ENCODE measurements at places on chromosomes 4 and X.

- no peaks in the 10 kb centered on the region for H3K36me3 ChIP-seq
- no peaks in the 10 kb centered on the region for H3K4me1 ChIP-seq
- H3K27ac ChIP-seq: no peak overlapping the region
These were observed 8.5 kb upstream of the NXF3 start for GRCh38 chrX:103101299-103102042.

GRCh38 chr4:15891312-15891711 is 47.2 kb downstream of the FGFBP1 start:
- H3K36me3 ChIP-seq: no peaks in the 10 kb centered on the region
- H3K4me1 ChIP-seq: peaks cover 4% of the 10 kb centered on the region
- H3K27ac ChIP-seq: no peak overlapping the region

GRCh38 chr4:109990261-109991257 is 77.9 kb downstream of the EGF start:
- no peak overlapping the region for H3K27ac ChIP-seq
- H3K36me3 ChIP-seq: no peaks in the 10 kb centered on the region
- no peak for DNase-seq
- no peak overlapping the region for H3K4me3 ChIP-seq
- H3K27me3 ChIP-seq: peaks cover 21% of the 10 kb centered on the region

DNA sequence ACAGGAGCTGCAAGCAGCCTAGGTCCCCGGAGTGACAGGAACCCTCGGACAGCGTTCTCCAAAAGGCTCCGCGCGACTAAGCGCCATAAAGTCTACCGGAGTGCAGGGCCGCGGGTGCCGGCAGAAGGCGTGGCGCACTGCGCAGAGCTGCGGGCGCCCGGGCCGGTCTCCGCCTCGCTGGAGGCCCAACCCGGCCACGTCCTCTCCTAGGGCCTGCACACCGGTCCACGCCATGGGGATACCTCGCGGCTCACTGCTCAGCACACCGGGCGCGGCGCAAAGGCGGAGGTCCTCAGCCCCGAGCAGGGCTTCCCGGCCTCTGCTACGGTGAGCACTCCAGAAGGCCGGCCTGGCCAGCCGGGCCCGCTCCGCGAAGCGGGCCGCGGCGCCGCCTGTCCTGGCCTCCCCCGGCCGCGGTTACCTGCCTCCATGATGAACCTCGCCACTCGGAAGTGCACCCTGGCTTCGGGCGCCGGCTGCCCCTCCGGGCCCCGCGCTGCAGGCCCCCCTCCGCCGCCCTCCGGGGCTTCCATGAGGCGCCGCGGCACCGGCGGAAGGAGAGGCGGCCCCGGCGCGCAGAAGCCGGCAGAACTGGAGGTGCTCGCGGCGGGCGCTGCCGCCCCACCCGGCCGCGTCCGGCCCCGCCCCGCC is at the start of gene CCNQ:
CCNQ (minus strand) TSS at position 599 of the 651 bp plus-strand sequence; CDS start at position 533, 66 bp downstream.
- DNase-seq: peak; percentile 67
- H3K27ac ChIP-seq: peak within 1 kb of the TSS; percentile 74
- H3K4me1 ChIP-seq: peaks cover 29% of the 10 kb centered on the region
- peaks cover 39% of the 10 kb centered on the region for H3K27me3 ChIP-seq
- peaks cover 31% of the 10 kb centered on the region for H3K36me3 ChIP-seq

GRCh38 chr4:53101191-53101581 is 239.1 kb downstream of the RASL11B start:
- H3K4me3 ChIP-seq: no peak overlapping the region
- no peaks in the 10 kb centered on the region for H3K27me3 ChIP-seq
- peaks cover 66% of the 10 kb centered on the region for H3K36me3 ChIP-seq
- peaks cover 24% of the 10 kb centered on the region for H3K4me1 ChIP-seq
- DNase-seq: no peak

- H3K27ac ChIP-seq: no peak within 1 kb of the TSS
- H3K4me1 ChIP-seq: peaks cover 8% of the 10 kb centered on the region
- H3K27me3 ChIP-seq: peaks cover 72% of the 10 kb centered on the region
- peak within 1 kb of the TSS; percentile 46 for H3K4me3 ChIP-seq
- H3K36me3 ChIP-seq: no peaks in the 10 kb centered on the region
- peak; percentile 33 for DNase-seq
These were observed at the start of gene MGAT4D for GRCh38 chr4:140497747-140498636. Gene MGAT4D (minus strand): TSS chr4:140498293. CDS start chr4:140498222, 71 bp downstream.

DNA sequence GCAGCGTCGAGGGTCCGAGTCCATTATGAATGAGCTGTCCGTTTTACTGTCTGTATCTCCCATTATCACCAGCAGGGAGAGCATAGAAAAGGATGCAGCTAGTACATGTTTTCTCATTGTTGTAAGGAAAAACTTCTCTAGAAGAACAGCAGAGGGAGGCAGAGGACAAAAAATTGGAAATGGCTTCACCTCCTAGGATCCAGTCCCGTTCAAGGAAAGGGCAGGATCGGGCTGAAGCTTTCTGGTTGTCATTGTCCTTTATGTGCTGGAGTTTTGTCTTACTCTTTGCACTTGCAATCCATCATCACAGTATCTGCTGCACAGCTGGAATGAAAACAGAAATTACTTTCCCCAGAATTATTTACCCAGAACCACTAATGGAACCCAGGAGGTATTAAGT is 14.7 kb downstream of the NDP start:
- peaks cover 72% of the 10 kb centered on the region for H3K27me3 ChIP-seq
- DNase-seq: no peak
- no peak overlapping the region for H3K4me3 ChIP-seq
- peaks cover 5% of the 10 kb centered on the region for H3K4me1 ChIP-seq
- H3K36me3 ChIP-seq: no peaks in the 10 kb centered on the region

- H3K27ac ChIP-seq: no peak overlapping the region
- peaks cover 17% of the 10 kb centered on the region for H3K4me1 ChIP-seq
- H3K36me3 ChIP-seq: no peaks in the 10 kb centered on the region
- H3K27me3 ChIP-seq: peaks cover 6% of the 10 kb centered on the region
- H3K4me3 ChIP-seq: no peak overlapping the region
- DNase-seq: no peak
These were observed 8.5 kb downstream of the CNKSR2 start for GRCh38 chrX:21382715-21383114.

- no peak for DNase-seq
- H3K36me3 ChIP-seq: peaks cover 83% of the 10 kb centered on the region
These were observed 226.8 kb downstream of the CAMK2D start for GRCh38 chr4:113534711-113535110.

- DNase-seq: no peak
- peak overlapping the region; percentile 84 for H3K27ac ChIP-seq
- H3K27me3 ChIP-seq: peaks cover 73% of the 10 kb centered on the region
- peak overlapping the region; percentile 27 for H3K4me3 ChIP-seq
- peaks cover 87% of the 10 kb centered on the region for H3K4me1 ChIP-seq
These were observed 35.8 kb upstream of the FAM9C start for GRCh38 chrX:13080128-13080795.

DNA sequence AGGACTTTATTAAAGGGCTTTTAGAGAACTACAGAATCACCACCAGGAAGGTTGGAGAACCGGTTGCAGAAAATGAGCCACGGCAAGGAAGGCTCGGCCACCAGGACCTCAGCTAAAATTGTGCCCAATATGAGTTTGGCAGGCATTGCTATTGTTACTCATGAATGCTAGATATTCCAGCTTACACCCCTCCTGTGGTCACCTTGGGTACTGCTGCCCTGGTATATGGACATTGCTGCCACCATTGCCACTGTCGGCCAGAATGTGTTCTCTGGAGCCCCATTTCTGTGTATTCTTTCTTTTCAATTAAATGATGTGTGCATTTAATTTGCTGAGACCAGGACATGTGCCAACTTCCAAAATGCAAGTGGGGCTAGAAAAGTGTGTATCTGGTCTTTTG is 626.7 kb upstream of the BOD1L1 start:
- H3K4me1 ChIP-seq: no peaks in the 10 kb centered on the region
- no peak overlapping the region for H3K27ac ChIP-seq
- H3K4me3 ChIP-seq: no peak overlapping the region

- no peak for DNase-seq
- H3K27me3 ChIP-seq: peaks cover 2% of the 10 kb centered on the region
- no peak overlapping the region for H3K4me3 ChIP-seq
- H3K4me1 ChIP-seq: no peaks in the 10 kb centered on the region
- no peak overlapping the region for H3K27ac ChIP-seq
These were observed 830.8 kb upstream of the POU3F4 start for GRCh38 chrX:82677286-82677685.

- peak overlapping the region; percentile 90 for H3K4me3 ChIP-seq
- peak overlapping the region; percentile 20 for H3K27ac ChIP-seq
- no peak for DNase-seq
- H3K36me3 ChIP-seq: peaks cover 19% of the 10 kb centered on the region
These were observed 1.8 kb downstream of the CCDC22 start for GRCh38 chrX:49237060-49237459.

GRCh38 chr4:108426493-108426892 is 193.9 kb upstream of the RPL34 start:
- peak overlapping the region; percentile 4 for H3K4me3 ChIP-seq
- DNase-seq: no peak
- peak overlapping the region; percentile 89 for H3K27ac ChIP-seq
- peaks cover 37% of the 10 kb centered on the region for H3K4me1 ChIP-seq
- H3K27me3 ChIP-seq: no peaks in the 10 kb centered on the region

DNA sequence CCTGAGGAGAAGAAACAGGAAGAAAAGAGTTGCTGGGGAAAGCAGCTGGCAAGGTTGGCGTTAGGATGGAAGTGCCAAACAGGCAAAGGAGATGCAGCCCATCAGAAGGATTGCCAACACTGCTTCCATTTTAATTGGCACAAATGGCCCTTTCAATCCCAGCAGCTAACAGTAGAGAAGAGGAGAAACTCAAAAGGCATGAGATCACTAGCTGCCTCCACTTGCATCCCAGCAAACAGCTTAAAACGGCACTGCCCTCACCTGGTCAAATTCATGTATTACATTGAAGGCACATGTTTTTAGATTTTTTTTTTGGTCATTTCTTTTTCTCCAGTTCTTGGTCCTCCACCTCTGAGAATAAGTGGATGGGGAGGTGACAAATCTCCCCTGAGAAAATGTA is 14.9 kb upstream of the LOC101059915 start:
- H3K4me1 ChIP-seq: peaks cover 20% of the 10 kb centered on the region
- H3K4me3 ChIP-seq: no peak overlapping the region
- DNase-seq: no peak
- peaks cover 38% of the 10 kb centered on the region for H3K27me3 ChIP-seq
- H3K36me3 ChIP-seq: no peaks in the 10 kb centered on the region

DNA sequence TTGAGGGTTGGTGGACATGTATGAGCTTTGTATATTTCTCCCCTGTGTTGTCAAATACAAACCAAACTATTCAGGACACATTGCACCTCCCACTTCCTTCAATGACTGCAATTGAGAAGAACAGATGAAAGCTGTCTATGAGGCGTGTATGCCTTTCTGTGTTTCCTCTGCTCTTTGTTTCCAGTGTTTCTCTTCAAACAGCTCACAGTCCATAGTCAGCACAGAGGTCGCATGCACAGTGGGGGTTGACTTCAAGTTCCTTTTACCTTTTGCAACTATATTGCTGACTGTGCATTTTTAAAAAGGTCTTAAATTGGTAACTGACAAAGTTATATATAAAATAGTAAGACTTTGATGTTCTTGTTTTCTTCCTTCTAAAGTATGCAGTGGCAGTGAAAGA is 957.8 kb downstream of the C4orf33 start:
- no peaks in the 10 kb centered on the region for H3K4me1 ChIP-seq
- no peak for DNase-seq
- H3K27ac ChIP-seq: no peak overlapping the region
- H3K36me3 ChIP-seq: no peaks in the 10 kb centered on the region

DNA sequence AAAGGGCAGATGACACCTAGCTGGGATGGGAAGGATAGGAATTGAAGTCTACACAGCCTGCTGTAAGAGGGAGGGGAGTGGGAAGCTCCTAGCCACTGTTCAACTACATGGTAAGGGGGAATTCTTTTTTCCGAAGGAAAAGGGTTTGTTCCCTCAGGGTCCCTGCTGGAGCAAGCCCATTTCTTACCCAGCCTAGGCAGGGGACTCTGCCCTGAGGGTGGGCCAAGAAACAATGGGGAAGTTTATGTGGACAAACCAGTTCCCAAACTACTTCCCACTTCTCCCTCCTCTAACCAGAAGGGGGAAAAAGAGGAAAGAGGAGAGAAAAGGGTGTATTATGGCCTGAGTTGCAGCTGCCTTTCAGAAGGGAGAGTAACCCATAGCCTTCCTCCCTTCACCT is 13.5 kb upstream of the VSIG4 start:
- no peak for DNase-seq
- no peak overlapping the region for H3K4me3 ChIP-seq
- H3K27me3 ChIP-seq: peaks cover 39% of the 10 kb centered on the region
- H3K36me3 ChIP-seq: no peaks in the 10 kb centered on the region

- no peak overlapping the region for H3K27ac ChIP-seq
- no peaks in the 10 kb centered on the region for H3K27me3 ChIP-seq
- H3K4me1 ChIP-seq: peaks cover 12% of the 10 kb centered on the region
- no peaks in the 10 kb centered on the region for H3K36me3 ChIP-seq
These were observed 118.8 kb downstream of the CHRNA9 start for GRCh38 chr4:40453912-40454311.

GRCh38 chr4:100823066-100823992 is 305.5 kb upstream of the EMCN start:
- H3K27me3 ChIP-seq: no peaks in the 10 kb centered on the region
- H3K4me3 ChIP-seq: no peak overlapping the region
- DNase-seq: no peak
- H3K27ac ChIP-seq: peak overlapping the region; percentile 93

GRCh38 chrX:40617566-40617965 is 5.7 kb upstream of the MPC1L start:
- no peak overlapping the region for H3K27ac ChIP-seq
- no peaks in the 10 kb centered on the region for H3K4me1 ChIP-seq
- no peak for DNase-seq
- H3K27me3 ChIP-seq: peaks cover 12% of the 10 kb centered on the region
- no peak overlapping the region for H3K4me3 ChIP-seq

DNA sequence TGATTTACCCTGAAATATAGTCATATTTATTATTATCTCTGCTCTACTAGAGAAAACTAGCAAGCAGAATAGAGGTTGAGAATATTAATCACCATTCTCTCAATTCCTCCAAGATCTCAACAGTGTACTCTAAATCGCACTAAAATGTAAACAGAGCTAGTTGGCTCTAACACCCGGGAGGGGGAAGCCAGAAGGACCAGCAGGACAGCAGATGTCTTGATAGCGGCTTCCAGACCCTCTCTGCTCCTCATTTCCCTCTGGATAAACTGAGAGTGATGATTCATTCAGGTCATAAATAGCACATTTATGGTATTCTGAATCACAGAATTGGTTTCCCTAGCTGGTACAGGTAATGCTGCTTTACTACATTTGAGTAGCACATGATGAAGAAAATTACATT is 82.5 kb downstream of the TBC1D9 start:
- peaks cover 8% of the 10 kb centered on the region for H3K27me3 ChIP-seq
- DNase-seq: no peak

- no peaks in the 10 kb centered on the region for H3K36me3 ChIP-seq
- H3K4me3 ChIP-seq: no peak overlapping the region
- no peak overlapping the region for H3K27ac ChIP-seq
These were observed 11.0 kb upstream of the SH3TC1 start for GRCh38 chr4:8188085-8188484.

DNA sequence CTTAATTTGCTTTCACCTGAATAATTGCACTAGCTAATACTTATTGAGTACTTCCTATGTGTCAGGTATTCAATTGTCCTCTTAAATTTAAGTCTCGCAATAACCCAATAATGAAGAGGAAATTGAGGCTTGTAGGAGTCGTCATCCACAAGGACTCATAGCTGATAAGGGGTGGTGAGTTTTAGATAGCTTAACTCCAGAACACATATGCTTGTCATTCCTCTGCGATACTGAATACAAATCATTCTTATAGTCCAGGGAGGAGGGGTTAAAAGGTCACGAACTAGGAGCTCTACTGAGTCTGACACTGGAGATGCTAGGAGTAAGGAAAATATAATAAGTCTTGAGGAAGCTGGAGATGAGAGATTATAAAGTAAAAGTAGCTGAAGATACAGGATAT is 1.4 kb upstream of the PACRGL start:
- peaks cover 4% of the 10 kb centered on the region for H3K27me3 ChIP-seq
- peaks cover 38% of the 10 kb centered on the region for H3K4me1 ChIP-seq
- H3K4me3 ChIP-seq: peak overlapping the region; percentile 47
- H3K36me3 ChIP-seq: peaks cover 20% of the 10 kb centered on the region
- no peak overlapping the region for H3K27ac ChIP-seq
- DNase-seq: no peak
